Thoracic aorta (tissue), 2 donors: ENCODE measurements at places on chromosomes 7 and 10.

- DNase-seq = no peak
Measured at GRCh38 chr10:133189726-133190125, 29.7 kb downstream of the KNDC1 start.

DNA sequence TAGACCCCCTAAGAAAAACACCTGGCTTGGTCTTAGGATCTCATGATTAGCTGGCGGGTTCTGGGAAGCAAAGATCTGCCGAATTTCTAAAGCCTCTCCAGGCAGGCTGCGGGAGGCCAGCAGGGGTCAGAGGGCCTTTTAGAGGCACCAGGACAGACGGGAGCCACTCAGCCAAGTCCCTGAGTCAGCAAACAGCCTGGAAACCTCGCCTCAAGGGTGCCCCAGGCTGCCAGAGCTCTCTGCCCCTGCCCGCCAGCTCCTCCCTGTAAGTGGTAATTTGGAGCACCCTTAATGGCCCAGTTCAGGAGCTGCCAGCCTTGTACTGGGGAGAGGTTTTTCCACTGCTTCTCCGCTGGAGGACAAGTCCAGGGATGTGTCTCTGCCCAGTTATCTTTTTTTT is 88.7 kb downstream of the HIP1 start:
- DNase-seq = no peak

- no peak for DNase-seq
Measured at GRCh38 chr10:113442336-113442735, 110.5 kb upstream of the HABP2 start.

DNA sequence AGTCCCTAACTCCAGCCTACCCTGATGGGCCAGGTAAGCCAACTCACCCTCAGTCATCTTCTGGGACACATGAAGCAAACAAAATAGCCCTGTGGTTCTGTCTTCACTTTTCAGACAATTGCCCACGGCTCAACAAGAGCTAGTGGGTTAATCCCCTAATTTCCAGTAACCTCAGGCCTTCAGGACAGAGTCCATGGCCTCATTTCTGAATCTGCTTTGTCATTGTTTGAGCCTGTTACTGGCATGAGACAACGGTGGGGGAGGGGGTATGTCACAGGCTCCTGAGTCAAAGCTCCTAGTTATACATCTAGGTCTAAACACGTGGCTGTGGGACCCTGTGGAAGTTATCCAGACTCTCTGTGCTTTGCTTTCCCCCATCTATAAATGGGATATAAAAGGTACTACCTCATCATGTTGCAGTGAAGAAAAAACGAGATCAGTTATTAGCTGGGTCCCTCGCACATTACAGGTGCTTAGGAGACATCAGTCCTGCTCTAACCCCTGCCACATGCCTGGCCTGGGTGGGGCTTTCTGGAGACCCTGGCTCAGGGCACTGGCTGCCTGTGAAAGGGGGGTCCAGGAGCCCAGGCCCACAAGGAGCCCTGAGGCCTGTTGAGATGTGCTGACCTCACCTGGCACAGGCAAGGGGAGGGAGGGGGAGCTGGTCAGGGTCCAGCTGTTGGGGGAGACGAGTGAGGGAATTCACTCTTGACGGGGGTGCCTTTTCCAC is 16.5 kb downstream of the MAT1A start:
- no peak for DNase-seq

DNA sequence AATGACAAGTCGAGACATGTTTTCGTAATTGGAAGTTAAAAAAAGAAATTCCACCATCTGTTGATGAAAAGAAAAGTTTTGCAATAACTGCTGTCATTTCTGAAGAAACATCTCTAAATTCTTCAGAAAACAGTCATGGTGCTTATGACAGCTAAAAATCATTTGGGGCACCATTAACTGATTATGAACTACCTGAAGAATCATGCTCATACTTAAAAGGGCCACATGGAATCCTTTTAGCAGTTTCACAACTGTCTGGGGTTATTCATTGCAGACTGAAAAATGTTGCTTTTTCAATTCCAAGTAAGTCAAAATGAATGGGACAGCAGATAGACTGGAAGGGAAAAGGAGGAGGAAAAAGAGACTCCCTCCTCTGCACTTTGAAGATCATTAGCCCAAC is 134.2 kb downstream of the CHN2 start:
- no peak for DNase-seq
